ENCODE measurements at places on chromosomes 4 and X. TPM values are rescaled to one million over a fixed set of nuclear protein-coding genes. Genes with fewer than 3 reads are reported as not detected.

Gene ARHGAP36
- total RNA-seq = not detected

- DNase-seq = no peak
These were observed 24.2 kb upstream of the MXRA5 start for GRCh38 chrX:3370656-3371055.

Gene CCDC149
- total RNA-seq = not detected

DNA sequence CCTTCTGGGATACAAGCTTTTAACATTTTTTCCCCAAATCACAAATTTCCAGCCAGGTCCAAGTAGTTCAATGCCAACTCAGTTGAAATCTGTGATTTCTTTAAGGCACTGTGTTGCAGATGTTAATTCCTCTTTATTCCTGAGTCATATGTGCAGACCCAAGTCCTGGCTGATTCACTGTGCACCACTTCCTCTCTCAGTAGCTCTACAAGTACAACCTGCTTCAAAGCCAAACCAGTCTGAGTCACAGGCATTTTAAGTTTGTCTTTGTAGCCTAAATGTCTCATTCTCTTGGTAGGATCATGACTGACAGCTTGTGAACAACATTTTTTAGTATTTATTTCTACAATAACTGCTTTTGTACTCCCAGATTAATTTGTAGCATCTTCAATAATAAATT, 165.6 kb upstream of the S100G start:
- DNase-seq = no peak

- DNase-seq = no peak
These were observed 44.4 kb upstream of the TAPT1 start for GRCh38 chr4:16270454-16271328.

Gene FMR1
- total RNA-seq = 65.0 TPM

GRCh38 chrX:20060961-20061748, 55.6 kb downstream of the MAP7D2 start:
- DNase-seq = peak; percentile 28

DNA sequence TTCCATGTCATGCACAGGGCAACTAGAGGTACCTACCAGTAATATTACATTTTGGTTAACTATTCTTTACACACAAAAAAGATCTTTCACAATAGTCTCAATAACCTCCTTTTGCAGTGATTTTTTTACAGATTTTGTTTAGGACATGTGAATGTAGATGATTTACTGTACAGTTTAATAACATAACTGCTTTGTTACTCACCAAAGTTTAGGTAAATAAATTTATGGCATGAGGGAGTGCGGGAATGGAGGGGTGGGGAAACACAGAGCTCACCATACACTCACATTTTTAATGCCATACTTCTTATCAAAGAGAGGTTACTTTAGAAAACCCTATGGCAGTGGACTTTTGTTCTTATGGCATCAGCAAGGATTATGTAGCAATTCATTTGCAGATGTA, 93.1 kb upstream of the TEX13A start:
- DNase-seq = no peak

DNA sequence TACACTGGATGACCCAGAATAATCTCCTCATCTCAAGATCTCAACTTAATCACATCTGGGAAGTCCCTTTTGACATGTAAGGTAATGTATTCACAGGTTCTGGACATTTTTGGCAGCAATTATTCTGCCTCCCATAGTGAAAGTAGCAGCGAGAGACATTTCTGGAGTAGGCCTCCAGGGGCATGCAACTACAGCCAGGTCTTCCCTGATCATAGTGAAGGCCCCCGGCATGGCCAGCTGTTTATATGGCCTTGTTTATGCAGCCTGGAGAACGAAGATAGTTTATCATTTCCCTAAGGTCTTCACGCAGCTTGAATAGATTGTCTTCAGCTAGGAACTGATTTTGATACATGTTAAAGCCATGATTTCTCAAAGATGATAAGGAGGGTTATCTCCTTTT, 139.9 kb downstream of the RNF150 start:
- DNase-seq = no peak

Gene ITM2A
- total RNA-seq = 75.8 TPM

DNA sequence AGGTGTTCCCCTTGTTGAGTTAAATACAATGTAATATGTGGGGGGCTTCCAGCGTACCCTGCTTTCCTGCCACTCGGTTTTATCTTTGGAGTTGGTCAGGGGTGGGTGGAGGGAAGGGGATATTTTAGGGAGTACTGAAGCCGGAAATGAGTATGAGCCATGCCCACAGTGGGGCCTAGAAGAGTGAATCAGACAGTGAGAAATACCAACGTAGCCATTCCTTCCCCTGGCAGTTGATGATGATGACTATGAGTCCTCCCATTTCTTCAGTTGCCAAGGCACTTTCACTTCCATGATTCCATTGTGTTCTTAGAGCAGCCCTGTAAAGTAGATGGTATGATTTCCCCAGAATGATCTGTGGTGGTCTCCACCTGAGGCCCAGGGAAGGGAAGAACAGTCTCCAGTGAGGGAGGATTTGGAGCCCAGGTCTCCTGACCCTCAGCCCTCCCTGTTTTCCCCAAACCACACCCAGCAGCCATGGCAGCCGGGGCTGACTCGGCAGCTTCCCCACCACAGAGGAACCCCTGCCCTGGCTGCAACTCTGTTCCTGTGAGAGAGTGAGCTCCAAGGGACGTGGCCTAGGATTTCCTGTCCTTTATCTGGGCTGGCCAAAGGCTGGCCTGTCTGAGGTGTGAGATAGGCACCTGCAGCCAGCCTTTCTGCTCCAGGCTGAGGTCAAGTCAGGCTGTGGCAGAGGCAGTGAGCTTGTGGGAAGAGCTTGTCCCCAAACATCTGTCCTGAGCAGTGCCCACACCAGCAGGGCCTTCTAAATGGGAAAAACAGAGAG, 52.7 kb downstream of the STARD8 start:
- no peak for DNase-seq

- DNase-seq = no peak
These were observed 34.8 kb downstream of the KCNE5 start for GRCh38 chrX:109590176-109590575.

DNA sequence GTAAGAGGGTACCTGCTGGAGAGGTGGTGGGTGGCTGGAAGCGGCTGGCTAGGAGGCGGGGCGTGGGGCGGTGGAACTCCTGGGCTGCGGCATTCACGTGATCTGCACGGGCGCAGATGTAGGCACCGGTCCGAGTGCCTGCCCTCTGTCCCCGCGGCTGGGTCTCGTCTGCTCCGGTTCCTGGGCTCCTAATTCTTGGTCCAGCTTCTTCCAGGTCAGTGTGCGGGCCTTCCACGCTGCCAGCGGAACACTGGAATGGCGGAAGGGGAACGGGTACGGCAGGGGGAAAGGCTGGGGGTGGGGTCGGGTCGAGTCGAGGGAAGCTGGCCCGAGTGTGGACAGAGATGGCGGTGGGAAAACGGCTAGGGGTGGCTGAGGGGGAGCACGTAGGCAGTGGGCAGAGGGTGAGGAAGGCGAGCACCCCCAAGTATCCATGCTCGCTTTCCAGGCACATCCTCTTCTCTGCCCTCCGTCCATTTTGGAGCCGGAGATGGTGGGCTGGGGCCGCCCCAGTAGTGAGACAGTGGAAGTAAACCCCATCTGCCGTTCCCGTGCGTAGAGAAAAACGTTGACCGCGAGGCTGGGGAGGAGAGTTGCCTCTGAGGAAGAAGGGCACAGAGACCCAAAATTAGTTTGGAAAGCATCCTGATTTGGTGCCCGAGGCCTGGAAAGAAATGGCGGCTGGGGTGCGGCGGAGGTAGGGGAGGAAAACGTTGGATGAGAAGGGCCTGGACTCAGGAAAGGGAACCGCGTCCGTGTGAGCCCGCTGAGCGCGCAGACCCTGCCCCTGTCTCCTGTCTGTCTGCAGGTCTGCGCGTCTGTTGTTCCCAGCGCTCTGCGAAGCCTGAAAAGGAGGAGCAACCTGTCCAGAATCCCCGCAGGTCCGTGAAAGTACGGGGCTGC, at the start of gene TCEAL4:
Gene TCEAL4, plus strand, starts transcription at position 105 of the 903 bp plus-strand sequence. CDS start 1,161 bp downstream, outside the sequence.
- peak; percentile 35 for DNase-seq

GRCh38 chr4:121209171-121209570, 45.0 kb upstream of the TNIP3 start:
- no peak for DNase-seq

GRCh38 chr4:47837908-47838294, at the start of gene CORIN:
Gene CORIN, minus strand, starts transcription at chr4:47838067. Its CDS starts 118 bp downstream, at chr4:47837949.
- DNase-seq = no peak

Gene PABPC1L2B
- total RNA-seq = not detected
